ENCODE measurements at places on chromosomes 1 and 21. TPM values are rescaled to one million over a fixed set of nuclear protein-coding genes. Genes with fewer than 3 reads are reported as not detected.

HMCN1 gene
- 26.4 TPM for total RNA-seq

PCP4 gene
- total RNA-seq: 0.81 TPM

- no peak overlapping the region for H3K4me3 ChIP-seq
- no peak overlapping the region for H3K27ac ChIP-seq
Observed at GRCh38 chr1:60224523-60224922, 151.0 kb upstream of the C1orf87 start.

GRCh38 chr1:40877698-40878097 lies 15.5 kb upstream of the CITED4 start:
- peaks cover 11% of the 10 kb centered on the region for H3K4me1 ChIP-seq
- no peak for DNase-seq
- H3K36me3 ChIP-seq: no peaks in the 10 kb centered on the region
- H3K27ac ChIP-seq: no peak overlapping the region

- no peaks in the 10 kb centered on the region for H3K27me3 ChIP-seq
- no peak overlapping the region for H3K4me3 ChIP-seq
- no peaks in the 10 kb centered on the region for H3K36me3 ChIP-seq
- DNase-seq: no peak
Observed at GRCh38 chr1:115473986-115474565, 136.0 kb upstream of the NGF start.

DNA sequence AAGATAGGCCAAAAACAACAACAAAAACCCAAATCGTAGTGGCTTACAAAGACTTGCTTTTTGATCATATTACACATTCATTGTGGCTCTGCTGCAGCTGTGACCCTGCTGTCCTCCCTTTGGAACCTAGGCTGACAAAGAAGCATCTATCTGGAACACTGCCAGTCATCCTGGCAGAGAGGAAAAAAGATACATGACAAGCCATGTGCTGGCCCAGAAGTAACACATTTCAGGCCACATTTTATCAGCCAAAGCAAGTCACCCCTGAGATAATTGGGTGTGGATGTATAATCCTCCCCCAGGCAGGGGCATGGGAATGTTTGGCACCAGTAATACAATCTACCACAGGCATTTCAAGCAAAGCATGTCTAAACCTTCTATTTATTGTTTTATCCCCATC lies 37.2 kb upstream of the AGO1 start:
- H3K4me3 ChIP-seq: no peak overlapping the region
- H3K27ac ChIP-seq: no peak overlapping the region
- DNase-seq: no peak
- no peaks in the 10 kb centered on the region for H3K27me3 ChIP-seq

OR10Z1 gene
- not detected for total RNA-seq

GRCh38 chr1:199303035-199303434 lies 664.2 kb downstream of the PTPRC start:
- H3K27ac ChIP-seq: no peak overlapping the region
- H3K4me1 ChIP-seq: no peaks in the 10 kb centered on the region
- H3K27me3 ChIP-seq: no peaks in the 10 kb centered on the region
- DNase-seq: no peak
- no peaks in the 10 kb centered on the region for H3K36me3 ChIP-seq

SLFNL1 gene
- 0.19 TPM for total RNA-seq

DNA sequence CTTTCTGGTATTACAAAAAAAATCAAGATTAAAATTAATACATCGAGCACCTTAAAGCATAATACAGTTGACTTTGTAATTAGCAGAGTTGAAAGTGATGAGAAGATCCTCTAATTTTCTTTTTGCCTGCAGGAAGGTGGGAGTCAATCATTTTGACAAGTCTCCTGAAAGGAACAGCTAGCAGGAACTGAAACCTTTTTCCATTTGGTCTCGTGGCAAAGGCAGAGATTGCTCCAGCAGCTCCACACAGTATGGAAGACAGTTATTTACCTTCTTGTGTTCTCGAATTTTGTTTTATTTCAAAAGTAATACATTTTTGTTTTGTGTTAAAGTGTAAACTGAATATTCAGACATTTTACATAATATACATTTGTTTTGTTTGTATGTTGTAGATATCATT lies 7.7 kb downstream of the S100PBP start:
- DNase-seq: no peak
- no peak overlapping the region for H3K4me3 ChIP-seq
- H3K27me3 ChIP-seq: no peaks in the 10 kb centered on the region
- no peaks in the 10 kb centered on the region for H3K4me1 ChIP-seq
- H3K36me3 ChIP-seq: peaks cover 34% of the 10 kb centered on the region

- no peaks in the 10 kb centered on the region for H3K4me1 ChIP-seq
- H3K4me3 ChIP-seq: no peak overlapping the region
- no peaks in the 10 kb centered on the region for H3K36me3 ChIP-seq
Observed at GRCh38 chr1:30275926-30276764, 447.2 kb downstream of the MATN1 start.

PALMD gene
- total RNA-seq: not detected

RGSL1 gene
- not detected for total RNA-seq

DNA sequence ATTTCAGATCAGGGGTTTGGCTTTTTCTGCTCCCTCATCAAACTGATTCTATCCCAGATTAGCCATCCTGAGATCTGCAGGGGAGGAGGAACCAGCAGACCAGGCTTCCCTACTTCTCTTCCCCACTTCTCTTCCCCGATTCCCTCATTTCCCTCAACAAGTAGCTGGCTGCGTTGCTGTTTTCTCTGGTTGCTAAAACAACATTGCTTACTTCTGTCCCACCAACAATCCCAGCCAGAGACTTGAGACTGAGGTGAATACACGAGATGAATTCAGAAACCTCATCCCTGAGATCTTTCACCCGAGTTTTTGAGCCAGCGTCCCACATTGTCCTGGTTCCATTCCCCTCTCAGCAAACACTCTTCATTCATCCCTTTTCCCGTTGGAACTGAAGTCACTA lies 22.4 kb downstream of the DYRK3 start:
- H3K36me3 ChIP-seq: no peaks in the 10 kb centered on the region
- H3K27ac ChIP-seq: no peak overlapping the region
- H3K4me1 ChIP-seq: peaks cover 21% of the 10 kb centered on the region
- H3K27me3 ChIP-seq: peaks cover 25% of the 10 kb centered on the region
- peak overlapping the region; percentile 26 for H3K4me3 ChIP-seq

GRCh38 chr1:54547601-54548388 lies at the start of gene ACOT11:
TSS of gene ACOT11 (plus strand) at chr1:54548228. CDS start at chr1:54548310, 82 bp downstream.
- no peaks in the 10 kb centered on the region for H3K36me3 ChIP-seq
- H3K27ac ChIP-seq: no peak within 1 kb of the TSS
- H3K27me3 ChIP-seq: no peaks in the 10 kb centered on the region
- no peak within 1 kb of the TSS for H3K4me3 ChIP-seq
- peaks cover 10% of the 10 kb centered on the region for H3K4me1 ChIP-seq

GRCh38 chr1:94759188-94759587 lies 61.0 kb upstream of the SLC44A3 start:
- no peak overlapping the region for H3K4me3 ChIP-seq
- no peak for DNase-seq
- no peaks in the 10 kb centered on the region for H3K27me3 ChIP-seq

CELA2A gene
- total RNA-seq: not detected

GRCh38 chr1:42141978-42142377 lies 11.2 kb upstream of the GUCA2B start:
- H3K36me3 ChIP-seq: no peaks in the 10 kb centered on the region
- H3K4me1 ChIP-seq: peaks cover 9% of the 10 kb centered on the region
- H3K4me3 ChIP-seq: no peak overlapping the region
- no peak overlapping the region for H3K27ac ChIP-seq
- no peaks in the 10 kb centered on the region for H3K27me3 ChIP-seq

ANXA9 gene
- total RNA-seq: 0.77 TPM

COL11A1 gene
- total RNA-seq: 56.6 TPM

DNA sequence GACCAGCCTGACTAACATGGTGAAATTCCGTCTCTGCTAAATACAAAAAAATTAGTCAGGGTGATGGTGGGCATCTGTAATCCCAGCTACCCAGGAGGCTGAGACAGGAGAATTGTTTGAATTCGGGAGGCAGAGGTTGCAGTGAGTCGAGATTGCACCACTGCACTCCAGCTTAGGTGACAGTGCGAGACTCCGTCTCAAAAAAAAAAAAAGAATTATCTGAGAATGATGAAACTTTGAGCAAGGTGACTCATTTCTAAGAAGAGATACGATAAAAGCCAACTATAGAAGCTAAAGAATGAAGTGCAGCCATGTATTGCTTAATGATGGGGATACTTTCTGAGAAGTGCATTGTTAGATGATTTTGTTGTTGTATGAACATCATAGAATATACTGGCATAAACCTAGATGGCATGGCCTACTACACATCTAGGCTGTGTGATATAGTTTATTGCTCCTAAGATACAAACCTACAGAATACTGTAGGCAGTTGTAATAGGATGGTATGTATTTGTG lies 64.7 kb downstream of the SNRPE start:
- H3K27me3 ChIP-seq: no peaks in the 10 kb centered on the region
- H3K36me3 ChIP-seq: no peaks in the 10 kb centered on the region
- no peak overlapping the region for H3K4me3 ChIP-seq
- no peak for DNase-seq

GRCh38 chr1:17423781-17424245 lies 15.7 kb downstream of the RCC2 start:
- H3K27me3 ChIP-seq: no peaks in the 10 kb centered on the region
- H3K27ac ChIP-seq: no peak overlapping the region
- H3K4me3 ChIP-seq: no peak overlapping the region
- no peak for DNase-seq

All from neural progenitor cell (in vitro differentiated cells).